Type B pancreatic cell (in vitro differentiated cells): ENCODE measurements at places on chromosomes 13 and 19.

GRCh38 chr19:5141129-5141849 is 172.4 kb downstream of the KDM4B start:
- DNase-seq: no peak

DNA sequence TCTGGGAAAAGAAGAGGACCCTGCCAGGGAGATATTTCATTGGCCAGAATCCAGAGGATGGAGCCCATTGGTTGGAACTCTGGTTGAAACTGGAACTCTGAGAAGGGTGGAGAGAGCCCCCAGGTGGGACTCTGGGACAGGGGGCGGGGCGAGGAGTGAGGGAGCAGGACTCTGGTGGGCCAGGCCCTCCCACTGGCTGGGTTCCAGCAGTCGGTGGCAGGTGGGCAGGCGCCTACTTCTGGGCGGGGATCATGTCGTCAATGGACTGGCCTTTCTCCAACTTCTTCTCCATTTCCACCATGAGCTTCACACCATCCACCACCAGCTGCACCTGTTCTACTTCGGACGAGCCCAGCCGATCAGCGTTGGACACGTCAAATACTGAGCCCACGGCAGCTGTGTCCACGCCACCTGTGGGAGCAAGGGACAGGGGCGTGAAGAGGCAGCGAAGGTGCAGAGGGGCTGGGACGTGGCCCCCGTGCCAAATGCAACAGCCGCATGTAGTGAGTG is 16.1 kb downstream of the CKM start:
- no peak for DNase-seq

GRCh38 chr13:32650705-32651311 is 64.6 kb downstream of the PDS5B start:
- DNase-seq: no peak

DNA sequence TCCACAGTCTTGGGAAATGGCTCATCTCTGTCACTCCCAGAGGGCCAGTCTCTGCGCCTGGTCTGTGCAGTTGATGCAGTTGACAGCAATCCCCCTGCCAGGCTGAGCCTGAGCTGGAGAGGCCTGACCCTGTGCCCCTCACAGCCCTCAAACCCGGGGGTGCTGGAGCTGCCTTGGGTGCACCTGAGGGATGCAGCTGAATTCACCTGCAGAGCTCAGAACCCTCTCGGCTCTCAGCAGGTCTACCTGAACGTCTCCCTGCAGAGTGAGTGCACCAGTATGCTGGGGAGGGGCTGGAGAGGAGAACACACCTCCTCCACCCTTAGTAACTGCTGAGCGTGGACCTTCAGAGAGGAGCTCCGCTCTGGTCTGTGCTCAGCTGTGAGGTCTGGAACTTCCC is 2.3 kb downstream of the SIGLEC9 start:
- no peak for DNase-seq

DNA sequence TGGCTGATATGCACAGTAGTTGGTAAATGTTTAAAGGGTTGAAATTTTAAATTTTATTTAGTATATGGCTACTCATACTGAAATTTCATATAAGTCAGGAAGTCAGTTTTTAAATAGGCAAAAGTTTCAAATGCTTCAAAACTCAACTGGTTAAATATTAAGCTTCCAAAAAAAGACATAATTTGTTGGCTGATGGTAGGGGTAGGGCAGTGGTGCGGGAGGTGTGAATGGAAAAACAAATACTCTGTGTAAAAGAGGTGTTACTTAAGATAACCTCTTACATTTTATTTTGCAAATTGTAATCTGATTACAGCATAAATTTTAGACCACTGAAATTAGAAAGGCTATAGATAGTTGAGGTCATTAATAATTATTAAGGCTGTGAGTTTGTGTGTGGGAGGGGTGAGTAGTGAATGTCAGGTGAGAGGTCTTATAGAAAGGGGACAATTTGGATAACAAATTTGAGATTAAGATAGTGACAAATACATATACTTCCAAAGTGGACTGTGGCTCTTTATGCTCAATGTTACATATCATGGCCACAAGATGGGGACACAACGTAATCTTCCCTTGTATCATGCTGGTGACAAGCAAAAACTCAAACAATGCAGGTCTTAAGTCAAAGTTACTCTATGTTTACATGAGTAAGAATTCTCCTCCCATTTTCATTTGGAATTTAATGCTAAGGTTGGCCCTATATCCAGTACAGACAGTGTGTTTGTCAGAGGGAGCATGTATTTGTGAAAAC is 36.6 kb upstream of the OXGR1 start:
- DNase-seq: no peak

- no peak for DNase-seq
Observed at GRCh38 chr19:12629215-12629614, 18.5 kb downstream of the ZNF791 start.

DNA sequence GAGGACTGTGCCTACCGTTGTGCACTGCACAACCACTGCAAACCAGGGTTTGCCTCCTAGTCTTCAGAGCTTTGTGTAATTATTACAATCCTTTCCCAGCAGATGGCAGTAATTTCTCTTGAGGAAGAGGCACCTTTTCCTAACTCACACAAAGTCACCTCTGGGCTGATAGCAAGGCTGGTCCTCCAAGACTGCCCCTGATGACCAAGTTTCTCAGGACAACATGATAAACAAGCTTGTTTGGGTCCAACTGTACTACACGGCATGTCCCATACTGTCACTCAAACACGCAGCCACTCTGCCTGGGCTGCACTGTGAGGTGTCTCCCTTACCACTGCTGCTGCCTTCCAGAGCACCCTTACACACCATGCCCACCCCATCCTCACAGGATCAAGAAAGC is 39.3 kb downstream of the RFXAP start:
- no peak for DNase-seq

DNA sequence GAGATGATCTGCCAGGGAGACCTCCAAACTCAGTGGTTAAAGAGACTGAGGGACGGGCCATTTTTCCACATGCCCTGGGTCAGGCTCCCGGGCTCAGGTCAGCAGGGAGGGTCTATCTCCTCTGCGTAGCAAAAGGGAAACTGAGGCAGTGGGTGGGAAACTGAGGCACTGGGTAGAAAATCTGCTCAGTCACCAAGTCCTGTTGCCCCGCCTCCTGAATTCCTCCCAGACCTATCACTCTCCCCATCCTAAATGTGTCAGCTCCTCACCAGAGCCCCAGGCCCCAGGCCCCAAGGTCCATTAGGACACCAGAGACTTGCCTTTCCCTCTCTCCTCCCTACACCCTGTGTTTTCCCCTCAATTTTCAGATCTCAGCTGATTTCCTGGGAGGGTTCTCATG is 2.4 kb downstream of the CD320 start:
- DNase-seq: peak; percentile 44

GRCh38 chr13:98897706-98898105 is 80.2 kb downstream of the DOCK9 start:
- DNase-seq: no peak

DNA sequence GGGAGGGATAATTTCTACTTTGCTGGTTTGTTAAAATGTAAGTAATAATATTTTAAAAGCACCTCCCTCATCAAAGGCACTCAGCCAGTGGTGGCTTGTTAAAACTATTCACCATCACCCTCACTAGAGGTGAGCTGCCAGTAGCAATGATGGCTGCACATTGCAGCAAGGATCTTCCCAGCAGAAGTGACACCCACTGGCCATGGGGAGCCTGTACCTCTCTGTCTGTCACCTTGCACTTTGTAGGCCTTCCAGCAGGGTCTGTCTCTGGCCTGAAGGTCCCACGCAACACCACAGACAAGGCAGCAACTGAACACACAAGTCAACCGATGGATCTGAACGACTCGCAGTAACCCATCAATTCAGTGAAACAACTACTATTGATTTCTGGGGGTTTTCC is 47.3 kb upstream of the C13orf42 start:
- DNase-seq: no peak

GRCh38 chr19:18848878-18849661 is 17.3 kb downstream of the UPF1 start:
- no peak for DNase-seq

DNA sequence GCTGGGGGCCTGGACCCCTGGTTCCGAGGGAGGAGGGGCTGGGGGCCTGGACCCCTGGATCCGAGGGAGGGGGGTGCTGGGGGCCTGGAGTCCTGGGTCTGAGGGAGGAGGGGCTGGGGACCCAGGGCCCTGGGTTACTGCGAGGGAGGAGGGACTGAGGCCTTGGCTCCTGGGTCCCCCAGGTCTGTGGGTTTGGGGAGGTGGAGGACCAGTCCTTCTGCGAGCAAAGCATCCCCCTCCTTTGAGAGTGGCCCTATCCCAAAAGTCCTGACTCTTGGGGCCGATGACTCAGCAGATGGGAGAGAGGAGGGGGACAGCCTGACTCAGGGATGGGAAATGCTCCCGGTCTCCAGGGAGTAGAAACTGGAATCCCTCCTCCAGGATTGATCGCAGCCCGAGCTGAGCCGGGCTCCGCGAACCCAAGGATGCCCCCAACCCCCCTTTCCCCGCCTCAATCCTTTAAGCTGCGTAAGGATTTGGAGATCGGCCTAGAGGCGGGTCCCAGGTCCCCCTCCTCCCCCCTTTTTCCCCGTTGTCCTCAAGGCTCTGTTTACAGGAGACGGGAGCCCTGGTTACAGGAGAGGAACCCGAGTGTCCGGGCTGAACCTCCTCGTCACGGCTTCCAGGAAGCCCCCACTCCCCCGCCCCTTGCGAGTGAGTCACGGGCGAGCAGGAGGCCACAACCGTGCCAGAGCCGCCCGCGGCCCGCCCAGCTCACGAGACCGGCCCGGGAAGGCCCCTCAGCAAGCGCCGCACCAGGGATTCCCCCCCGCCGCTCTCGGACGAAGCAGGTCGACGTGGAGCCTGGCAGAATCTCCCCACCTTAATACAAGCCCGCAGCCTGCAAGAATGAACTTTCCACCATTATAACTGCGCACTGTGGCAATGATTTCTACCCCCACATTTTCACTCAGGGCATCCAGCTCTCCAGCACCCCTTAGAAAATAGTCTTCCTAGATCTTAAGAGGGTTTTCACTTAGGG is 3.0 kb upstream of the ZFP36 start:
- DNase-seq: peak; percentile 86

- no peak for DNase-seq
Observed at GRCh38 chr13:65582160-65582559, 1648.0 kb downstream of the PCDH9 start.

DNA sequence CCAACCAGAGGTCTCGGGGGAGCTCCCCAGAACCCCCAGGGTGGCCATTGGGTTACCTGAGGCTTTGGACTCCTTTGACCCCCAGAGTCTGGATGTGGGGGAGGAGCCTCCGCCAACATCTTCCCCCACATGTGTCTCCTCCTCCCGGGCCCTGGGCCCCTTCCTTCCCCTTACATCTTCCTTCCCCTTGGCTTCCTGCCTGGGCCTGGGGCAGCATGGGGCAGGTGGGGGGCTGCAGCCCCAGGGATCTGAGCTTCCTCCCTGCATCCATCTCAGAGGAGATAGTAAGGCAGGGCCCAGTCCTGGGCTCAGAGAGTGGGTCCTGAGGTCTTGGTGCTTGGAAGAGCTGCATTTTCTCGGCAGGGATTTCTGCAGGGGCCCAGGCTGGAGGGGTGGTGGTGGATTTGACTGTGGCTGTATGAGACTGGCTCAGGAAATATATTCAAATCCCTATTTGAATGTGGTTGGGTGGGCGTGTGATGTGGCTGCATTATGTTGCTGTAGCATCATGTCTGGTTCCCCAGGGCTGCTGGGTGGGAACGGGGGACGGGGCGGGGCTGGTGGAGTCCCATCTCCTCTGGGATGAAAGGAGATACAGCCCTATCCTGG is 919 bp downstream of the VAV1 start:
- no peak for DNase-seq

DNA sequence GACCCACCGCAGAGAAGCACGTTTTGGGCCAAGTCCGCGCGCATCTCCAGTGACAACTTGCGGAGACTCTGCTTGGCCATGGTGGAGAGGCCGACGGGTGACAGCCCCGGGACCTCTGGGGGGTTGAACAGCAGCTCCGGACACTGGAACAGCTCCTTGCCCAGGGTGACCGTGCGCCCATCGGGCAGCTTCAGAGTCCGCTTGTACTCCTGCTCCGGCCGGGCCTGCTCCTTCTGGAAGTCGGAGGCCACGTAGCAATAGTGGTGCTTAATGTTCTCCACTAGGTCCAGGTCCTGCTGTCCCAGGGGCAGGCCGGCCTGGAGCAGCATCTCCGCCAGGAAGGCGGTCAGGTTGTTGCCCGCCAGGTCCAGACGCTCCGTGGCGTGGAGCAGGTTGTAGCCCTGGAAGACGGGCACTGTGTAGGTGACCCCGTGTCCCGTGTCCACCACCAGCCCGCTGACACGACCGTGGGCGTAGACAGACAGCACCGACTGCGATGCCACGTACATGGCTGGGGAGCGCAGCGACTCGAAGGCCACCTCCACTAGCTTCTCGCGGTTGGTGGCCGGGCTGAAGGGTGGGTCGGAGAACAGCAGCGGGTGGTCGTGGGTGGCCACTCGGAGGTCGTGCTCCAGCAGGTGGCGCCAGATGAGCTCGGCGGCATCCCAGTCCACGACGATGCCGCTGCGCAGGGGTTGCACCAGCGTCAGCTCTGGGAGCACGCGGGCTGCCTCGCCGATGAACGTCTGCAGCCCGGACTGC is 743 bp downstream of the ACTL9 start:
- DNase-seq: peak; percentile 67

- DNase-seq: no peak
Observed at GRCh38 chr13:31409678-31410356, 210.0 kb downstream of the B3GLCT start.

DNA sequence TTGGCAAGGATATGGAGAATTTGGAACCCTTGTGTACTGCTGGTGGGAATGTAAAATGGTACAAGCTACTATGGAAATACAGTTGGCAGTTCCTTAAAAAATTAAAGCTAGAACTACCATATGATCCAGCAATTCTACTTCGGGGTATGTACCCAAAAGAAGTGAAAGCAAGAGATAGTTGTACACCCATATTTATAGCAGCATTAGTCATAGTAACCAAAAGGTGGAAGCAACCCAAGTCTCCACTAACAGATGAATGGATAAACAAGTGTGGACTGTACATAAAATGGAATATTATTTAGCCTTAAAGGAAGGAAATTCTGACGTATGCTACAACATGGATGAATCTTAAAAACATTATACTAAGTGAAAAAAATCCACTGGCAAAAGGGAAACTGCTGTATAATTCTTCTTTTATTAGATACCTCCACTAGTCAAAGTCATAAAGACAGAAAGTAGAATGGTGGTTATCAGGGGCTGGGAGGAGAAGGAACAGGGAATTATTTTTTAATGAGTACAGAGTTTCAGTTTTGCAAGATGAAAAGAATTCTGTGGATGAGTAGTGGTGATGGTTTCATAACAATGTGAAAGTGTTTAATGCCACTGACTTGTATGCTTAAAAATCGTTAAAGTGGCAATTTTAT is 141.6 kb downstream of the RXFP2 start:
- DNase-seq: no peak

- peak; percentile 42 for DNase-seq
Observed at GRCh38 chr19:31530781-31531180, 181.5 kb upstream of the TSHZ3 start.

GRCh38 chr19:38879400-38879751 is 1.3 kb upstream of the RINL start:
- no peak for DNase-seq
